Thyroid gland (tissue), 4 donors: ENCODE measurements at places on chromosomes 6 and 20.

GRCh38 chr6:96286503-96286902 lies 235.1 kb upstream of the UFL1 start:
- no peak for DNase-seq

- DNase-seq = no peak
Measured at GRCh38 chr6:125596020-125596419, 153.4 kb upstream of the HEY2 start.

DNA sequence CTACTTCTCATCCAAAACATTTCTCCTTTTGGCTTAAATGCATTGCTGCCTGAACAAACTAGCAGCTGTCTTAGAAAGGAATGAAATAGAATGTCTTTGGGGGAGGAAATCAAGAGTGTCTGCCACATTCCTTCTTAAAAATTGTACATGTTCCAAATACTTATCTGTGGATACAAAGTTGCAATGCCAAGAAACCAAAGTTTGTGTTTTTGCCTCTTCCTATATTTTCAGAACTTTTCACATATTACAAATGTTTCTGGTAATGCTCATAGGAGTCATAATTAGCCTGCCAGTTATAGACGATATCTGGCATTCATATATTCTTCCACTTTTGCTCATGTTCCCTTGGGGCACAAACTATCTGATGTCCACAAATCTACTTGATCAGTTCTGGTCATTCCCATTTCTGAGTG lies 165.5 kb upstream of the BMP5 start:
- DNase-seq = no peak

DNA sequence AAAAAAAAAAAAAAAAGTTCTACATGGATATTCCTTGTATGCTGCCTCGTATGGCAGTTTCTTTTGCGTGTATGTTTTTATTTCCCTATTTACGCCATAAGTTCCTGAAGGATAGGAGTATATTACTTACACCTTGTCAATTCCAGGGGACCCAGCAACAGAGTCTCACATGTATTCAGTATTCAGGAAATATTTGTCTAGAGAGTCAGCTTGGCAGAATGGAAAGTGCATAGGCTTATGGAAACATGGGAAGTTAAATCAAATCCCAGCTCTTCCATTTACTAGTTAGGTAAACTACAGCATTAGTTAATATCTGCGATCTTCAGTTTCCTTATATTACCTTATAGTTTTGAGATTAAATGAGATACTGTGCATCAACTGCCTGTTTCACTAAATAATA lies 51.1 kb upstream of the SLC22A16 start:
- no peak for DNase-seq

DNA sequence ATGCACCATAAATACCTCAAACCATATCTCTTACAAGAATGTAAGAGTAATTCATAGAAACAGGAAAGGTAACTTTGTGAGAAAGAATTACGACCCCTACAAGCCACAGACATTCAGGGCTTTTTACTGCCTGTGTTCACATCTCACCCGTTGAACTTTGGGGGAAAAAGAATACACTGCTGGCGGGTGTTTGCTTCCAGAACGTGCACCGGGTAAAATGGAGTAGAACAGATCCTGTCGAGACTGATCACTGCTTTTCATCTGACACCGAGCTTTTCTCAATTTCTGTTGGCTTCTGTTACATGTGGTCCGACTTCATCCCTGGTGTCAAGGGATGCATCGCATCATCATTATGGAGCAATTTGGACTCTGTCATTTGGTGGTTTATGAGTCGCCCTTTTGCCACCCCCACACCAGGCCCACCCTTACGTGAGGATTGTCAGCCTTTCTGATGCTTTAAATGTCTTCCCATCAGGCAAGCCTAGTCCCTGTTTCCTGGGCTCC lies 219.2 kb upstream of the ZFP64 start:
- no peak for DNase-seq

DNA sequence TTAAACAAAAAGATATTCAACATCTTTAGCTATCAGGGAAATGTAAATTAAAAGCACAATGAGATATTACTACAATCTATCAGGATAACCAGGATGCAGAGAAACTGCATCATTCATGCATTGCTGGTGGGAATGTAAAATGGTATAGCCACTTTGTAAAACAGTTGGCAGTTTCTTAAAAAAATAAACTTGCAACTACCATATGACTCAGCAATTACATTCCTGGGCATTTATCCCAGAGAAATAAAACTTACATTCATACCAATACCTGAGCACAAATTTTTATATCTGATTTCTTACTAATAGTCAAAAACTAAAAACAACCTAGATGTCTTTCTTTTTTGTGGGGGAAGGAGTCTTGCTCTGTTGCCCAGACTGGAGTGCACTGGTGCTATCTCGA lies 190.3 kb upstream of the TAB2 start:
- DNase-seq = no peak

- DNase-seq = no peak
Measured at GRCh38 chr6:35043381-35044130, 97.6 kb downstream of the TCP11 start.

DNA sequence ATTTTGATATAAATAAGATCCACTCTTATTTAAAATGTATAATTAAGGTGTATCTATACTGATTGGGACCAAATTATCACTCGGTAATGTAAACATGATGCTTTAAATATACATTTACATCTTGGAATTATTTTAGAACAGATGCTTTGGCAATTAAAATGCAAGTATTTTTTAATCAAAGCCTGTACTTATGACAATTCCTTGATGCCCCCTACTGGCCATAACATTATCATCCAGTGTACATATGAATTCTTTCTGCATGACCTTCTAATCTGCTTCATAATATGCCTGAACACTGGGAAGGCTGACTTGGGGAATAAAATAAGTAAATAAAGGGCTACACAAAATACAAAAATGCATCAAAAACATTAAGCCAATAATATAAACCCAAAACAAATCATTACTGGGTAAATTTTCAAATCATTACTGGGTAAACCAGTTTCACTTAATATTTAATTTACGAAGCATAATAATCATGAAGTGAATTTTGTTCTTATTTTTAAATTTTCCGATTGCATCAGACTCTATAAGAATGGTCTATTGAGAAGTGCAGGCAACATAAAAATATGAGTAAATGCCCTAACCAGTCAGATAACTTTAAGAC lies 65.1 kb downstream of the CGA start:
- no peak for DNase-seq

- no peak for DNase-seq
Measured at GRCh38 chr6:134846031-134846430, 103.9 kb downstream of the ALDH8A1 start.

DNA sequence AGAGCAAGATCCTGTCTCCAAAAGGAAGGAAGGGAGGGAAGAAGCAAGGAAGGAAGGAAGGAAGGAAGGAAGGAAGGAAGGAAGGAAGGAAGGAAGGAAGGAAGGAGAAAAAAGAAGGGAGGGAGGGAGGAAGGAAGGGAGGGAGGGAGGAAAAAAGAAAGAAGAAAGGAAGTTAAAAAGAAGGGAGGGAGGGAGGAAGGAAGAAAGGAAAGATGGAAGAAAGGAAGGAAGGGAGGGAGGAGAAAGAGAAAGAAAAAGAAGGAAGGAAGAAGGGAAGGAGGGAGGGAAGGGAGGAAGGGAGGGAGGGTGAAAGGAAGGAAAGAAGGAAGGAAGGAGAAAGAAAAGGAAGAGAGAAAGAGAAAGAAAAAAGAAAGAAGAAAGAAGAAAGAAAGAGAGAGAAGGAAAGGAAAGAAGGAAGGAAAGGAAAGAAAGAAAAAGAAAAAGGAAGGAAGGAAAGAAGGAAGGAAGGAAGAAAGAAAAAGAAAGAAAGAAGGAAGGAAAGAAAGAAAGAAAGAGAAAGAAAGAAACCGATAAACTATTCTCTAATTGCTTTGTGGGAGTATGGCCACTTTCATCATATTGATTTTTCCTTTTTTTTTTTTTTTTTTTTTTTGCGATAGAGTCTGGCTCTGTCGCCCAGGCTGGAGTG lies 9.5 kb downstream of the HLA-DRA start:
- DNase-seq = no peak

GRCh38 chr6:104957301-104958177 lies 632 bp downstream of the LIN28B start:
- no peak for DNase-seq

- no peak for DNase-seq
Measured at GRCh38 chr6:168376120-168376519, 56.5 kb upstream of the DACT2 start.

DNA sequence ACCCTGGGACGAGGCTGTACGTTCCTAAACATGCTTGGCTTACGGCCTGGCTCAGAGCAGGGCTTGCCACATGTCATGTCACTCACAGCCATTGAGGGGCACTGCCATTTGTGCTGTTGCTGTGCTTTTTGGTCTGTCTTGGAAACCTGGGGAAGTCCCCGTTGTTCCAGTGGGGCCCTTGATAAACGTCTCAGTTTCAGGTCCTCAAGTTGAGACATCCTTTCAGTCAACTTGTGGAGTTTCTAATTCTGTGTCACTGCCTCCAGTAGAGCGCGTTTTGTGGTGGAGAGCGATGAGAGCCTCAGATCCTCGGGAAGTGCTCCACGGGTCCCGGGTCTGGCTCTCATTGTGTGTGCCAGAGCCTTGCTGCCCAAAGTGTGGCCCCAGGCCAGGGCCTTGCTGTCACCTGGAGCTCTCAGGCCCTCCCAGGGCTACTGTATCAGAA lies 43.0 kb upstream of the CCR6 start:
- DNase-seq = no peak

GRCh38 chr6:7649037-7649810 lies 59.2 kb downstream of the SNRNP48 start:
- no peak for DNase-seq

DNA sequence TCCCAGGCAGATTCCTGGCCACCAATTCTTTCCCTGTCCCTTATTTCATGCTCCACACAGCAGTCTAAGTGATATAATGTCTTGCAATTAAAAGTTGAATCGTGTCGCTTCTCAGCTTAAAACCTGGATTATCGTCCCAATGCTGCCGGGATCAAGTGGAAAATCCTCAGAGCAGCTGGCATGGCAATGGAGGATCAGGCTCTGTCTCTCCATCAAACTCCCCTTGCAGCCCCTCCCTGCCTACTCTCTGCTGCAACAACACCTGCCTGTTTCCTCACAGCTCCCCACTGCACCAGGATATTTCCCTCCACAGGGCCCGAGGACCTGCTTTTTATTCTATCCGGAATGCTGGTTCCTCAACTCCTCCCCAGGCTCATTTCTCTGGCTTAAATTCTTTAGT lies 277.1 kb downstream of the SYNE1 start:
- no peak for DNase-seq

- no peak for DNase-seq
Measured at GRCh38 chr20:36856195-36856594, 19.7 kb upstream of the TLDC2 start.
